ENCODE measurements at places on chromosomes 7 and 10.

- DNase-seq: no peak
These were observed 78.4 kb upstream of the EMX2 start for GRCh38 chr10:117464176-117464575.

DNA sequence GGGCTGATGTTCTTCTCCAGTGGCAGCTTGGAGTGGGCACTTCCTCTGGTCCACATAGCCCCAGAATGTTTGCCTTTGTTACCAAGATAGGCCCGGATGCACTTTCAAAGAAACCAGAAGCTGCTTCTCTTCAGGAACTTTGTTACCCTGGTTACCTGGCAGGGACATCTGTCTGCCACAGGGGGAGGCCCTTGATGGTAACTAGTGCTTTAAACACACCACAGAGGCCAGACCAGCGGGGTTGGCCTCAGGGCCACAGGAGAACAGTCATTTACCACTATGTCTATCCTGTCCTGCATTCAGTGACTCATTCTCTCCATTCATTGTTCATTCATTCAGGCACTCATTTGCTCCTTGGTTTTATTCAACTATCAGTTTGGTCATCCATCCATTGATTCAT lies 11.9 kb upstream of the PLEKHA1 start:
- DNase-seq: no peak

DNA sequence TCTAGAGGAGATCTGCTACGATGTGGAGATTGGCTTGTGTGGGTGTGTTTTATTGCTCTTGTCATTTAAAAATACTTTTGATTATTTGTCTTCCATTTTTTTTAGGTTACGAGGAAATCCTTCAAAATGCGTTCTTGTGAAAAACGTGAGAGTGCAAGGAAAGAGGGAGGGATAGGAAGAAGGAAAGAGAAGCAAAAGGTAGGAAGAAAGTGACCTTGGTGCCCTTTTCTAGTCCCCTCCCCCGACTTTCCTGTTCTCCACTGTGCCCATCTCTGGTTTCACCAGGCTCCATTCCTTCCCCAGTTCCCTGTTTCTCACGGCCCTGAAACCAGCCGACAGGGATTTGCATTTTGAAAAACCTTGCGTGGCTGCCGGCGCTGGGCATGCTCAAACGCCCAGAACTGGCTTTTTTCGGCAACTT lies 506 bp upstream of the GNAI1 start:
- no peak for DNase-seq

- no peak for DNase-seq
These were observed 50.6 kb upstream of the RASGEF1A start for GRCh38 chr10:43317422-43317821.

- no peak for DNase-seq
These were observed 317.0 kb downstream of the CACNA2D1 start for GRCh38 chr7:82126576-82126975.

- no peak for DNase-seq
These were observed 7.2 kb downstream of the TNPO3 start for GRCh38 chr7:129047761-129048160.

GRCh38 chr7:47786557-47787248 lies 161.6 kb downstream of the PKD1L1 start:
- peak; percentile 98 for DNase-seq

GRCh38 chr7:34776748-34777358 lies 118.8 kb downstream of the NPSR1 start:
- DNase-seq: no peak

DNA sequence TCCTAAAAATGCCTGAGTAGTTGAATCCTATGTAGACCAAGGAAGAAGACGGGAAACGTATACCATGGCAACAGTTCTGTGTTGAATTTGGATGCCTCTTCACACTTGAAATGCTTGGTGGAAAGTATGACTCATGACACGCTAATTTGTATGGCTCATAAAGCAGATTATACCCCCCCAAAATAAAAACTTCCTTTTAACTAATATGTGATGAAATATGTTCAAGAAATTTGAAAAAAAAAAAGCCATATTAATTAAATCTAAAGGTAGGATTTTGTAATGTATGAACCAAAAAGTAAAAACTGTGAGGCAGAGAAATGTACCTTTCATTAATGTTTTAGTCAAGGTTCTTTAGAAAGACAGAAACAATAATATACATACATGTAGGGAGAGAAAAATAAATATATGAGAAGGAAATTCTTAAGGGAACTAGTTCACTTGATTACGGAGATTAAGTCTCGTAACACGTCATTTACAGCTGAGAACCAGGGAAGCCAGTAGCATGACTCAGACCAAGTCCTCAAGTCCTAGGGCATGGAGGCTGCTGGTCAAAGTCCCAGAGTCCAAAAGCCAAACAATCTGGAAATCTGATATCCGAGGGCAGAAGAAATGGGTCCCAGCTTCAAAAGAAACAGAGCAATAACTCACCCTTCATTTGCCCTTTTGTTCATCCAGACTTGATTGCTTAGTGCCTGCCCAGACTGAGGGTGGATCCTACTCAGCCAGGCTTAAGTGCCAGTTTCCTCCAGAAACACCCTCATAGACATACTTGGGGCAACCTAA lies 485.1 kb downstream of the SEMA3D start:
- DNase-seq: peak; percentile 95

DNA sequence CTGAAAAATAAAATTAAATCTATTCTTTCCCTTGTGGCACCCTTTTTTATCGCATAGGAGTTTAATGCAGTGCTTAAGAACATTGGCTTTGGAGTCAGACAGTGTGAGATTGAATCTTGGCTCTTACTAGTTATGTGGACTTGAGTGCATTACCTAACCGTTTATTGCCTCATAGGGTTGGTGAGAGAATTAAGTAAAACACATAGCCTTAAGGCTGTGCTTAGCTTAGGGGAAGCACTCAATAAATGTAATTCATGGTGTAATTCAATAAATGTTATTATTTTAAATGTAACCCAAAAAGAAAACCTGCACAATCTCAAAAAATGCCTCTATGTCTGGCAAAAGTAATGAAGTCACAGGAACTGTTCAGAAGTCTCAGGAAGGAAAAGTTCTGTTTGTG lies 2.7 kb downstream of the STK17A start:
- DNase-seq: no peak

DNA sequence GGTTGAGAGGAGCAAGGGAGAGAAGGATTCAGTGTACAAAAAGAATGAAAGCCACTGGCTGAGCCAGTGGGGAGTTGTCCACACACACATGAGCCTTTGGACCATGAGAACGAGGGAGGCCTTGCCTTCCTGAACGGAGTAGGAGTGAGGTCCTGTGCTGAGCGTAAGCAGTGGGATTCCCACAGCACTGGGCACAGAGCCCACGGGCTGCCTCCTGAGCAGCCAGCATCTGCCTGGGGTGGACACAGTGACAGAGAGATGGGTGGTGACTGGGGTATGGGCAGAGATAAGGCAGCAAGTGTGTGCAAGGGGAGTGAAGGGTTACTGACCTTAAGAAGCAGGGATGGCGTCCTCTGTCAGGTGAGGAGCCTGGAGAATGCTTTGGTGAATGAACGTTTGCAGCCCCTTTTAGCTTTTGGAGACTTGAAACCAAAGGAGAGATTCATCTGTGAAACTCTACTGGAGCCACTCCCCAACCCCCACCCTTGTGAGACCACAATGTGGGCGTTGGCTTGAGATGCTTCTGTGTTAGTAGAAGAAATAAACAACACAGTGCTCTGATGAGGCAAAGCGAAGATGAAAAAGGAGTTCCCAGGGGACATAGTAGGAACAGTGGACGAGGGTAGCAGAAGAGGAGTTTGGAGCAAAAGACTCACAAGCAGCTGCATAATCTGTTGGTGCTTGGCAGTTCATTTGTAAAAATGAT lies 56.5 kb downstream of the FIGNL1 start:
- DNase-seq: no peak

DNA sequence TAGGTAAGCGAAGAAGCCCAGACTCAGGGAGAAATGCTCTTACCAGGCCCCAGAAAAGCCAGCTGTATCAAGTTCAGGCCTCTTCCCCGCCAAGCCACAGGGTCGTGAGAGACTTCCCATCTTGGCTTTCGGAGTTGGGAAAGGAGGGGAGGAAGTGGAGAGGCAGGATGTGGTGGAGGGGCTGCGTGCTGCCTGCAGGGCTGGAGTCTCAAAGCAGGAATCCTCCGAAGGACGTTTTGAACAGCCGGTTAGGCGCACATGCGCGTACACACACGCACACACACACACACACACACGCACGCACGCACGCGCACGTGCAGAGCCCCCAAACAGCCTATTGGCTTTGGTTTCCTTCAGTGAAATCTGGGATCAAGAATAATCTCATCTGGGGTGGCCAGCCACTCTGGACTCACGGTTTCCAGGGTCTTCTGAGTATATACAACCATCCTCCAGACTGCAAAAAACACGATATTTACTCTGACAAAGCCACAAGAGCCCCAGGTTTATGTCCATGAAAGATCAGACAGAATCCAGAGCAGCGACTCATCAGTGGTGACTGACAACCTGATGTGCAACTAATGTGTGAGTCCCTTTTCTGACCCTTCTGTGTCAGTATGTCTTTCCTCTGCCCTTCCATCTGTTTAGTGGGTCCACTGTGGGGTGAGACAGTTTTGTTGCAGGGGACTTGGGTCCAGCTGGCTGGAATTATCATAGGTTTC lies 115.0 kb upstream of the ZNF438 start:
- DNase-seq: peak; percentile 55

DNA sequence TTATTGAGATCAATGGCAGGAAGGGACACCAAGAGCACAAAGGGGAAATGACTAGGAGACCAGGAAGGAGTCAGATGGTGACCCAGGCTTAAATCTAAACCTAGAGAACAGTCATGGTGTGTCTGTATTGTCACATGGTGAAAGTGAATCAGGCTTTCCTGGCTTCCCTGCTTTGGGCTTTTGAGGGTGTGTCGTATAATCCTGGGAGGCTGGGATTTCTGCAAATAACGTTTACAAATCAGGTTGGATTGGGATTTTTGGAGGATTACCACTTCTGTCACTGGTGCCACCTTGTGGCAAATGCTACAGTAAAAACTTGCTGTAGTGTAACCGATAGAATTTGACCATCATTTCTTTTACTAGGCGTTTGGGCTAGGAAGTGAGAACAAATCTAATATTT lies 502.6 kb downstream of the NRG3 start:
- DNase-seq: no peak

DNA sequence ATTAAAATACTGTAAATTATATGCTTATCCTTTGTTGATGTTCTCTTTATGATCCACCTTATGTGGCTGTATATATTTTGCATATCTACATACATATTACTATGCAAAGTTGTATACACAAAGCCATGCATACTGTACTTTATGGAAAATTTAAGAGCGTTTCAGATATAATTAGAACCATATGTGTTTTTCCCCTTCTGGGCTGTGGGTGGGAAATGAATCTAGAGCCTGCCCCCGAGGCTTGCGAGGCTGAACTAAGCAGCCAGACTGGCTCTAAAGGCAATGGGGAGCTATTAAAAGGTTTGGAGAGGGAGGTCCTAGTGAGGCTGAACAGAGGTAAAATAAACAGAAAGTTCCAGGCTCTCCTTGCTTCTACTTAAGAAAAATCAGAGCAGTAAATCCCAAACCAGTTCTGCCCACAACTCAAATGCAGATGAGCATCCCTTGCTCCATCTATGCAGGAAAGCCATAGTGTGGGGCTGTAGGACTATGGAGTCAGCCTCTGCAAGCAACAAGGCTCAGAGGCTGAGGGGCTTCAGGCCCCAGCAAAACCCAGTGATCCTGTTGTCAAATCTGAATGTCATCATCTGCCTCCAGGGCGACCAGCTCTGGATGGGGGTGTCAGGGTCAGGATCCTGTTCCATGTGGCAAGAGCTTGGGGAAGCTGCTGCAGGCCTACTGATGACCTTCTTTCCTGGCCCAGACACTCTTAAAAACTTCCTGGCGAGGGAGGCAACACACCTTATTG lies 14.1 kb upstream of the DDIT4 start:
- no peak for DNase-seq

GRCh38 chr10:70320751-70321150 lies 36.9 kb upstream of the NPFFR1 start:
- DNase-seq: no peak

- DNase-seq: no peak
These were observed 118.3 kb downstream of the ARID5B start for GRCh38 chr10:62019685-62020359.

GRCh38 chr10:49615213-49615612 lies 1.4 kb downstream of the CHAT start:
- DNase-seq: no peak
